ENCODE measurements at places on chromosomes 1 and 21. TPM values are rescaled to one million over a fixed set of nuclear protein-coding genes. Genes with fewer than 3 reads are reported as not detected.

The LCE7A gene
- not detected for total RNA-seq

The MYOG gene
- not detected for total RNA-seq

The OPTC gene
- total RNA-seq, result not detected

The ETV3L gene
- total RNA-seq, result not detected

The KCNJ6 gene
- total RNA-seq, result under 0.01 TPM

The KLHDC8A gene
- total RNA-seq, result under 0.01 TPM

The SLC30A2 gene
- under 0.01 TPM for total RNA-seq

The KAZN gene
- total RNA-seq, result 0.54 TPM

The TMEM69 gene
- total RNA-seq, result 34.2 TPM

The CDC7 gene
- 3.8 TPM for total RNA-seq

All from hematopoietic multipotent progenitor cell (in vitro differentiated cells).